Activated naive CD8-positive, alpha-beta T cell treated with anti-CD3 and anti-CD28 coated beads, Interleukin-2, amount 10 ng/mL, durations not matched to agents 7 days and 5 days (primary cell): ENCODE measurements at places on chromosomes 2 and 18. TPM values are rescaled to one million over a fixed set of nuclear protein-coding genes. Genes with fewer than 3 reads are reported as not detected.

The ZNF385B gene
- total RNA-seq, result not detected

The HOXD1 gene
- total RNA-seq, result not detected

The ITSN2 gene
- total RNA-seq, result 91.3 TPM

The GKN2 gene
- not detected for total RNA-seq

The TUBB8B gene
- not detected for total RNA-seq

The PLEKHH2 gene
- total RNA-seq, result 1.2 TPM

The DSG4 gene
- not detected for total RNA-seq

The INHBB gene
- total RNA-seq, result not detected

The CHRNA1 gene
- total RNA-seq, result not detected

The LBH gene
- 186 TPM for total RNA-seq

The HNMT gene
- 0.28 TPM for total RNA-seq

The PPP4R3B gene
- 78.1 TPM for total RNA-seq

The LAPTM4A gene
- total RNA-seq, result 27.2 TPM

The REG1B gene
- total RNA-seq, result not detected

The ZNF804A gene
- total RNA-seq, result not detected

The STK16 gene
- total RNA-seq, result 36.0 TPM

The AMER3 gene
- not detected for total RNA-seq

The ANKRD30BL gene
- total RNA-seq, result not detected

The ATAD2B gene
- total RNA-seq, result 34.6 TPM

The C2orf80 gene
- total RNA-seq, result not detected

The TUBA4B gene
- total RNA-seq, result not detected

The NBAS gene
- 31.9 TPM for total RNA-seq

The CRACDL gene
- total RNA-seq, result 2.3 TPM

The AKAIN1 gene
- total RNA-seq, result not detected

The KCNE4 gene
- total RNA-seq, result not detected

The GKN1 gene
- not detected for total RNA-seq

The SELENOI gene
- 26.4 TPM for total RNA-seq

The IRS1 gene
- total RNA-seq, result 8.0 TPM

The LRPPRC gene
- 72.8 TPM for total RNA-seq

The ZNF892 gene
- total RNA-seq, result 4.8 TPM

The ABHD1 gene
- total RNA-seq, result 0.77 TPM

The KCNG2 gene
- not detected for total RNA-seq

The GALR1 gene
- total RNA-seq, result not detected

The SCYGR4 gene
- total RNA-seq, result not detected

The SNORC gene
- 2.1 TPM for total RNA-seq

The COLEC12 gene
- total RNA-seq, result 0.11 TPM

The CCDC195 gene
- not detected for total RNA-seq

The B3GNT7 gene
- 0.37 TPM for total RNA-seq

The CBLN2 gene
- not detected for total RNA-seq

The EGR4 gene
- total RNA-seq, result not detected

The RFTN2 gene
- total RNA-seq, result 0.08 TPM

The TMEM178A gene
- 0.23 TPM for total RNA-seq
